ENCODE measurements at places on chromosomes 1 and 21.

- H3K27me3 ChIP-seq = no peaks in the 10 kb centered on the region
- no peaks in the 10 kb centered on the region for H3K4me1 ChIP-seq
- H3K27ac ChIP-seq = no peak overlapping the region
- no peak overlapping the region for H3K4me3 ChIP-seq
- no peaks in the 10 kb centered on the region for H3K36me3 ChIP-seq
Observed at GRCh38 chr1:23720256-23720995, 22.8 kb upstream of the ELOA start.

GRCh38 chr1:43319766-43320165 is 17.9 kb upstream of the MPL start:
- no peaks in the 10 kb centered on the region for H3K36me3 ChIP-seq
- no peak for DNase-seq
- no peak overlapping the region for H3K27ac ChIP-seq
- no peaks in the 10 kb centered on the region for H3K4me1 ChIP-seq
- H3K27me3 ChIP-seq = no peaks in the 10 kb centered on the region

- H3K27me3 ChIP-seq = no peaks in the 10 kb centered on the region
Observed at GRCh38 chr1:63411066-63411465, 43.6 kb downstream of the ALG6 start.

DNA sequence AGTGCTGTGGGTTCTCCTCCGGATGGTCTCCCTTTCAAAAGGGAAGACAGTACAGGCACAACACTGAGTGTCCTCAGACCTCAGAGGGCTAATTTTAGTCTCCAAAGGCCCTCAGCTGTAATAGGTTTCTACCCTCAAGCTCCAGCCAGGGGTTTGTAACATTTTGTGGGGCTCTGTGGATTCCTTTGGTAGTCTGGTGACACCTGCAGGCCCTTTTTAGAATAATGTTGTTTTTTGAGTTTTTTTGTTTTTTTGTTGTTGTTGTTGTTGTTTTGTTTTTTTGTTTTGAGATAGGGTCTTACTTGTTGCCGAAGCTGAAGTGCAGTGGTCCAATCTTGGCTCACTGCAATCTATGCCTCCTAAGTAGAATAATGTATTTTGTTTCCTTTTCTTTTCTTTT is 15.0 kb upstream of the TMEM201 start:
- no peak for DNase-seq
- H3K27me3 ChIP-seq = no peaks in the 10 kb centered on the region
- H3K27ac ChIP-seq = no peak overlapping the region
- no peak overlapping the region for H3K4me3 ChIP-seq
- H3K36me3 ChIP-seq = no peaks in the 10 kb centered on the region
- H3K4me1 ChIP-seq = no peaks in the 10 kb centered on the region

GRCh38 chr1:150928286-150928685 is 2.1 kb downstream of the SETDB1 start:
- no peak overlapping the region for H3K4me3 ChIP-seq
- no peaks in the 10 kb centered on the region for H3K27me3 ChIP-seq
- no peaks in the 10 kb centered on the region for H3K36me3 ChIP-seq
- no peak overlapping the region for H3K27ac ChIP-seq

DNA sequence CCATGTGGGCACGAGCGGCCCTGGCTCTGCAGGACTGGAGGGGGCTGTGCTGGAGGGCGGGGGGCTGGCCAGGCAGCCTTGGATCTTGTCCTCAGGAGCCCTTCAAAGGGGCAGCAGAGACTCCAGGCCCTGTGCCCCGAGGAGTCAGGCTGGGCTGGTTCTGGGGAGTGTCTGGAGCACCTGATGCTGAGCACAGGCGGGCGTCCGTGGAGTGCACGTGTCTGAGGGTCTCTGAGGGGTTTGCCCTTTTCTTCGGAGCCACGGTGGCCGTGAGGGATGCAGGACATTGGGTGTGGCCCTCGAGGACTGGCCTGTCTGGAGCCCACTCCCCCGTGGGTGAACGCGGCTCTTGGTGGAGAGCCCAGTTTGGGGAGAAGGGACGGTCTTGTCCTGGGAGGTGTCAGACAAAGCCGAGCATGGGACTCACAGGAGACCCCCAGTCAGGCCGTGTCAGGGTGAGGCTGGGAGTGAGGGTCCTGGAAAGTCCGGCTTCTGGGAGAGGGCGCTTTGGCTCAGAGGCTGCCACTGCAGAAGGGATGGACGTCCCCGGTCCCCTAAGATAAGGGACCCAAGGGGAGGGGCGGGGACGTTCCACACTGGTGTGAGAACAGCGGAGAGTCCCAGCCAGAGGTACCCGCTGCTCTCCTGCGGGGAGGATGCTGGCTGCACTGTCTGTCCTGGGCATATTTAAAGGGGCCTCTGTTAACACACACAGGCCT is 60.8 kb downstream of the COL18A1 start:
- no peak for DNase-seq
- H3K27ac ChIP-seq = no peak overlapping the region
- no peaks in the 10 kb centered on the region for H3K27me3 ChIP-seq
- no peak overlapping the region for H3K4me3 ChIP-seq
- no peaks in the 10 kb centered on the region for H3K36me3 ChIP-seq

GRCh38 chr1:168218658-168219057 is 7.1 kb upstream of the SFT2D2 start:
- H3K27ac ChIP-seq = no peak overlapping the region
- no peaks in the 10 kb centered on the region for H3K4me1 ChIP-seq
- no peak for DNase-seq
- no peak overlapping the region for H3K4me3 ChIP-seq
- H3K27me3 ChIP-seq = no peaks in the 10 kb centered on the region

DNA sequence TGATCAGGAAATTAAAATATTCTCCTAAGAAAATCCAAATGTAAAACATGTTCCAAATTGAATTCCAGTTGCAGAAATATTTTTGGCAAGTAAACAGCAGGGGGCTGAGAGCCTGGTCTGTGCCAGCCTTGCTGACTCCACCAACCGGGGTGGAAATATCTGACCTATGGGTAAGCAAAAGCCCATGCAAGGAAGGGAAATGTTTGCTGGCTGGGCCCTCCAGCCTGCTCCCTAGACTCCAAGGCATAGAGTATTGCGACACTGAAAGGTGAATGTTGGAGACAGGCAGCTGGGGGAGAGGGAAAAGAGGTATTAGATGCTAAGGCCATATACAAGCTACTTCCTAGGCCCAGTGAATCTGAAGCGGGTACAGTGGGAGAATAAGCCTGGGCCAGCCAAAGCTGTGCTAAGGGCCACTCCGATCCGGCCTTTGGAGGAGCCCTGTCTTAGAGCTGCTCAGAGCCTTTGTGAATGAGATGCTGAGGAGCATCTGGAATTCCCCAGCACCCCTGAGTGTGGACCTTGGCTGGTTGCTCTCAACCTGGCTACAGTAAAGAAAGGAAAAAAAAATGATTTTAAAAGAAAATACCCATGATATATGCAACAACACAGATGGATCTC is 24.9 kb upstream of the ATP1B1 start:
- H3K4me1 ChIP-seq = no peaks in the 10 kb centered on the region
- no peak overlapping the region for H3K4me3 ChIP-seq
- no peaks in the 10 kb centered on the region for H3K36me3 ChIP-seq
- no peak for DNase-seq
- no peak overlapping the region for H3K27ac ChIP-seq
- no peaks in the 10 kb centered on the region for H3K27me3 ChIP-seq

Measured in testis (tissue), 5 donors.